NCI-H82 (cell line): ENCODE measurements at places on chromosomes 1 and 21.

DNA sequence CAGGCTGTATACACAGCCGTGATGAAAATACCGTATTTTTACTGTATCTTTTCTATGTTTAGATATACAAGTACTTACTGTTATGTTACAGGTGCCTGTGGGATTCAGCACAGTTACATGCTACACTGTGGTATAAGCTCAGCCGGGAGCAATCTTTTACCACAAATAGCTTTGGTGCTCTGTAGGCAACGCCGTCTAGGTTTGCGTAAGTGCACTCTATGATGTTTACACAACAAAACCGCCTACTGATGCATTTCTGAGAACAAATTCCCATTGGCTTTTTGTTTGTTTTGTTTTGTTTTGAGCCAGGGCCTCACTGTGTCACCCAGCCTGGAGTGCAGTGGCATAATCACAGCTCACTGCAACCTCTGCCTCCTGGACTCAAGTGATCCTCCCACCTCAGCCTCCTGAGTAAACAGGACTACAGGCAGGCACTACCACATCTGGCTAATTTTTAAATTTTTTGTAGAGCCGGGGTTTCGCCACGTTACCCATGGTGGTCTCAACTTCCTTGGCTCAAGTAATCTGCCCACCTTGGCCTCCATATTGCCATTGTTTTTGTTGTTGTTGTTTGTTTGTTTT is 81.0 kb downstream of the SCCPDH start:
- no peak for DNase-seq

GRCh38 chr1:167687919-167688519 is 33.8 kb upstream of the MPZL1 start:
- DNase-seq, result peak; percentile 95

- no peak for DNase-seq
Measured at GRCh38 chr21:26082549-26082948, 88.0 kb downstream of the APP start.

GRCh38 chr1:110106013-110106941 is 6.0 kb upstream of the UBL4B start:
- DNase-seq, result peak; percentile 85

GRCh38 chr1:217137210-217137881 is 414.1 kb upstream of the ESRRG start:
- DNase-seq, result no peak

- DNase-seq, result peak; percentile 55
Measured at GRCh38 chr21:43866260-43866629, 1.2 kb downstream of the AGPAT3 start.

DNA sequence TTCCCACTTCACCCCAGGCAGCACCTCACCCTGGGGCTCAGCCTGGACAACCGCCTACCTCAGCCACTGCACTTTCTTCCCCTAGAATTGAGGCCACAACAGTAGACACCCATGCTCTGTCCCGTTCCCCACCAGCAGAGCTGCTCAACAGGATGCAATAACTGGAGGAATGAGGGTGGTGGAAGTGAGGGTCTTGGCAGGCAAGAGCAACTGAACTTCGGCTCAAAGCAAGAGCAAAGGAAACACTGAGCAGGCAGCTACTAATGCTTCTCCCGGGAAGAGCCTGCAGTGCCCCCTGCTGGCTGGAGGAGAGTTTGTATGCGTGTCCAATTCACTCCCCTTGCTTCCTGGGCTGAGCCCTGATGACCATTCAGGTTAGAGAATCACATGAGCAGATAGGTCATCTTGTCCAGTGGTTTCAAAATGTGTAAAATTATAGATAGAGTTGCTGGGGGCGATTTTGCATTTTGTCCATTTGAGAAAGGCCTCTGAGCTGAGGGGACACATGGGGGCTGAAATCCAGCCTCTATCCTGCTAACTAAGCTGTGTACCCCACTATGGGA is 13.9 kb downstream of the NT5C1A start:
- peak; percentile 87 for DNase-seq

GRCh38 chr1:214846276-214846675 is 236.3 kb upstream of the KCNK2 start:
- DNase-seq, result no peak

DNA sequence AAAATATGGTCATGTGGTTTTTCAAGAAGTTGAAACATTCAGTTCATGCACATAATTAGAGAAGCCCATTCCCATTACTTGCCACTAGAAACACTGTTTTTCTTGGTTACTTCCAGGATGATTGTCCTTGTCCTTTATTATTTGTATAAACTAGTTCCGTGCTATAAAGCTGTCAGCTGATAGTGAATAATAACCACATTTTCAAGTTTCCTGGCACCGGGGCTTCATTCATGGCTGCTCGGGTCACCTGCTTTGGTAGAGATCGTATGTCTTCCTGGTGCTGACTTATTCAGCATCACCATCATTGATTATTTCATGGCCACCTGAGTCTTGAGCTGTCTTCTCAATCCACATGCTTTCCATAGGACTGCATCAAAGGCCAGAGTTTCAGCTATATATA is 62.9 kb upstream of the ZNF326 start:
- no peak for DNase-seq

DNA sequence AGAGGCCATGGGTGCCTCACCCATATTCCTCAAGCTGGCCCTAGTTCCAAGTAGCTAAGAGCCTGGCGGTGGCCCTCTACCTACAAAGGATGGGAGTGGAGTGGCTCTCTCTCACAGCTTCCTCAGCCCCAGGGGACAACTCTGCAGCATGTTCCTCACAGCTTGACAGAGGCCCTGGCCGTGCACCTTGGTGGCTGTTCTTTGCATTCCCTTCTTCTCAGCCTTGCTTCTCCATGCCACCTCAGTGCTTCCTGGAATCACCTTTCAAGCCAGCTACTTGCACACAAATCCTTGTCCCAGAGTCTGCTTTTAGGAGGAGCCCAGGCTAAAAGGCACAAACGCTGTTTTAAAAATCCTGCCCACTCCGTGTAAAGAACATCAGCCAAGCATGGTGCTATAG is 69.0 kb upstream of the DIRAS3 start:
- no peak for DNase-seq

DNA sequence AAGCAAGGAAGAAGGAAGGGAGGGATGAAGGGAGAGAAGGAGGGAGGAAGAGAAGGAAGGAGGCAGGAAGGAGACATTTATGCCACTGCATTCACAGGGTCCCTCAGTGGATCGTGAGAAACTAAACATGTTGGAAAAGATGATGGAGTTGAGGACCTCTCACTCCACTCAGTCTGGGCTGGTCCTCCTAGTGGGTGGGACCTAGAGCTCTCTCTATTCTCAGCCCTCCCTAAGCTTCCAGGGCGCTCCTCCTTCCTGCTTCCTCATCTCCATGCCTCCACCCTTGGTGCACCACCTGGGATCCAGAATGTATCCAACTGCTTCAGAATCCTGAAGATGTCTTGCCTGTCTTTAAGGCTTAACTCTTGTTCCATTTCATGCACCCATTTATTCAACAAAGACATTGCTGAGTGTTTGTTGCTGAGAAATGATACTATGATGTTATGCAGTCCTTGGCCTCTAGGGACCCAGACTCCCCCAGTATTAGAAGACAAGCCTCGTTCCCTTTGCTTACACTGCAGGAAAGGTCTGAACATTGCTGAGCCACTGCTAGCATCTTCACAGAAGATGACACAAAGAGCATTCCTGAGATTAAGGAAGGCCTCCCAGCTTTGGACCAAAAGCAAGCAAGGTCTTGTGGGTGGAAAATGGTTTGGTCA is 88.5 kb downstream of the BEND5 start:
- DNase-seq, result peak; percentile 62

DNA sequence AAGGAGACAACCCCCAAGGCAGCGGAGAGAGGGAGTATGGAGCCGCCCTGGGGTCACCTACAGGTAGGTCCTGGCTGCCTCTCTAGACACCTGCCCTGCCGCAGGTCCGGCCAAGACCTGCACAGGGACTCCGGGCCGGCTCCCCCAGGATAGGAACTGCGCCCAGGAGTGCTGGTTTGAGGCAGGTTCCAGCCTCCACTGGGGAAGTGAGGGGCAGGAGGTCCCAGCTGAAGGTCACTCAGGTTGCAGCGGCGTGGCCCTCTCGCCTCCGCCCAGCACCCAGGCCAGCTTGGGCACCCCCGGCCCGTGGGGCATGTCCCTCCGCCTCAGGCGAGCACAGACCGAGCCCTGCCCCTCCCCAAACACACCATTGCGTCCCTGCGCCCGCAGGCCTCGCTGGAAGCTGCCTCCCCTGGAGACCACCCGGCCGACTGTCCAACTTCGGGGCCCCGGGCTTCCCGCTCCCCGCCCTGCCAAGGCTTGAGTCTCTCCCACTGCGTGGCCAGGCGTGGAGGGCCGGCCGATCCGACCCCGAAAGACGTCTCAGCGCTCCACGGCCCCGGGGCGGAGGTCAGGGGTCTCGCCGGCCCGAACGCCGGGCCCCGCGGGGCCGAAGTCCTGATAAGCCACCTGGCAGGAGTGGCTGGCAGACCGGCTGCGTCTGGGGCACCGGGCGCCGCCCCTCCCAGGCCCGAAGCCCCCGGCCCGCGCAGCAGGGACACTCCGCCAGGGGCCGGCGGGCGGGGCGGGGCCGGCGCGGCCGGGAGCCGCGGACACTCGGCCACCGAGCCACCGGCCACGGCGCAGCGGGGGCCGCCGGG is 1.4 kb upstream of the SKI start:
- DNase-seq, result no peak

GRCh38 chr1:31414980-31415370 is 2.0 kb downstream of the SERINC2 start:
- DNase-seq, result no peak

GRCh38 chr1:212518188-212519054 is 85.7 kb downstream of the NENF start:
- peak; percentile 35 for DNase-seq

DNA sequence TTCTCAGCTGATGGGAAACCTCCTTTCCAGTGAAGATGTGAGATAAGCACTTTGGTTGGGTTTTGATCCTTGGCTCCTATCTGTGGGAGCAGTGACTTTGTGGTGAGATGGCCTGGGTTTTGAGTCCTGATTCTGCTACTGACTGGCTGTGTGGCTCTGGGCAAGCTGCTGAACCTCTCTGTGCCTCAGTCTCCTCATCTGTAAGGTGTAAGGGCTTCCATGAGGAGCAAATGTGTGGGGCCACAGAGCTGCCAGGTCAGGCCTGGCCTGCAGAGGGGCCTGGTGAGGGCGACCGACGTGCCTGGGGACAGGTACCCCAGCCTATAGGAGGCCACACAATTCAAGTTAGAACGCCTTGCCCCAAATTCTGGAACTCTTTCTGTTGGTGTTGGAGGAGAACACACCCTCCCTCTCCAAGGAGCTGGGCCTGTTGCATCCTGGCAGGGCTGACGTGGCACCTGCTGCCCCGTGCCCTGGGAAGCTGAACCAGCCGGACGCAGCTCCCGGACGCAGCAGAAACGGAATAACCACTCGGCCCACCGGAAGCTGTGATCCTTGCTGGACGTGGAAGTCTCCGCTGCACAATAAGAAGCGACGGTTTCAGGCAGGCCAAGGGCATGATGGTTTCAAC is 62.7 kb downstream of the AGPAT3 start:
- DNase-seq, result no peak

GRCh38 chr1:237405912-237406311 is 363.9 kb downstream of the RYR2 start:
- DNase-seq, result no peak

- DNase-seq, result no peak
Measured at GRCh38 chr21:43708745-43709381, 10.1 kb upstream of the PDXK start.

DNA sequence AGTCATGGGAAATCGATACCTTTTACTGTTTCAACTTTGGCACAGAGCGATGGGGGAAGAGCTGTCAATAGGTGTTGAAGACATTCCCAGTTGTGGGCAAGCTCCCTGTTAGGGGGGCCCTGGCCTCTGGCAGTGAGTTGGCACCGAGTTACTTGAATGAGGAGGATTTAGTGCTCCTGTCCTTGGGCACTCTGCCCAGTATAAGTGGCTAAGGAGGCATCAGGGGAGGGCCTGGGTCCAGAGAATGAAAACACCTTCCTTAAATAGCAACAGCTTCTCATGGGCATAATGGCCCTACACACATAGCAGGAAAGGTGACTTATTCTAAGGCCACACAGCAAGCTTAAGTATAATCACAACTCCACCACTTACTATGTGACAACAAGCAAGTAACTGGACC is 664.4 kb downstream of the PTPRU start:
- DNase-seq, result no peak

- DNase-seq, result no peak
Measured at GRCh38 chr1:3244927-3245315, 175.9 kb downstream of the PRDM16 start.

DNA sequence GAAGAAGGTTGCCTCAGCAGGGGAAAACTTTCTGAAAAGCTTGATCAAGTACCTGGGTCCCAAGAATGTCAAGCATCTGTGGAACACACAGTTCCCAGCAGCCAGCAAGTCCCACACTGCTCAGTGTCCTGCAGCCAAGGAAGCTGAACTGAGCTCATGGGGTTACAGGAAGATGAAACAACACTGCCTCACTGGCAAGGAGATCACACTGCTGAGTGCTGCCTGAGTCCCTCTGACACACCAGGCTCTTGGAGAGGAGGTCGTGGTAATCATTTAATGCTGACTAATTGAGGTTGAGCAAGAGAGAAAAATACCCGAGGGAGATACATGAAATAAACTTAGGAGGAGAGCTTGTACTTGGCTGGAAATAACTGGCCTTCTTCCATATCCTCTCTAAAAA is 75.2 kb downstream of the MPZL1 start:
- peak; percentile 58 for DNase-seq

- DNase-seq, result no peak
Measured at GRCh38 chr1:60922304-60922703, 160.1 kb upstream of the NFIA start.

DNA sequence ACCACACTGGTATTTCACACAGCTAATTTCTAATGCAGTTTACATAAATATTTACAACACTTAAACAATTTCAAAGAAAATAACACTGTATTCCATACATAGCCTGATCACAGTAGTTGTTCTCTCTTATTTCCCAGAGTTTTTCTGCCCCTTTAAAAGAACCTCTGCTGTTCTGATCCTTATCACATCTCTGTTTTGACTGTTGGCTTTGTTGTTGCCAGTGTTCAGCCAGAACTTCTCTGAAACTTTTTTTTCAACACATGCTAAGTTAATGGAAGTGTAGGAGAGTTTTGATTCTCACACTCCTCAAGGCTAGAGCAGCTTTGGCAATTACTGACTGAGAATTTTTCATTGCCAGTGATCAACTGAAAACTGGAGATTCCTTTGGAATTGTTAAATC is 11.1 kb downstream of the SELE start:
- DNase-seq, result no peak

GRCh38 chr1:77350012-77350770 is 68.4 kb downstream of the AK5 start:
- peak; percentile 80 for DNase-seq

DNA sequence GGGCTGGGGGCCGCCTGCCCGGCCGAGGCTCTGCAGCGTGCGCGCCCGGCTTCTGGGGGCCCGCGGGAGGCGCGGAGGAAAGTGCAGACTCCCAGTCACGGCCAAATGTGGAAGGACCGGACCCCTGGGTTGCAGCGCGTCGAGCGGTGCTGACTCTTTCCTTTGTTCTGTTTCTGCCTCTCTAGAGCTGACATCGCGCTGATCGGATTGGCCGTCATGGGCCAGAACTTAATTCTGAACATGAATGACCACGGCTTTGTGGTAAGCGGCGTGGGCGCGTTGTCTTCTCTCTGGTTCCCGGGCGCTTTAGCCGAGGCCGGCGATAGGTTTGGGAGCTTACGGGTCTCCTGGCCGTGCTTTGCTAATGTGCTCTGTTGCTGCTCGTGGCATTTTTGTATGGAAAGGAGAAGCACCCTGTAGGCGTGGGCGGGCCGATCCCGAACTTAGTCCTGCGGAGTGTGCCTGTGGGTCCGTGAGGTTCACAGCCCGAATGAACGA is 629 bp downstream of the PGD start:
- DNase-seq, result peak; percentile 71

GRCh38 chr1:13947658-13948057 is 247.7 kb downstream of the PRDM2 start:
- no peak for DNase-seq
